ENCODE measurements at places on chromosomes 12 and 14.

- no peak for DNase-seq
Measured at GRCh38 chr14:30988509-30988908, 36.9 kb upstream of the AP4S1 start.

DNA sequence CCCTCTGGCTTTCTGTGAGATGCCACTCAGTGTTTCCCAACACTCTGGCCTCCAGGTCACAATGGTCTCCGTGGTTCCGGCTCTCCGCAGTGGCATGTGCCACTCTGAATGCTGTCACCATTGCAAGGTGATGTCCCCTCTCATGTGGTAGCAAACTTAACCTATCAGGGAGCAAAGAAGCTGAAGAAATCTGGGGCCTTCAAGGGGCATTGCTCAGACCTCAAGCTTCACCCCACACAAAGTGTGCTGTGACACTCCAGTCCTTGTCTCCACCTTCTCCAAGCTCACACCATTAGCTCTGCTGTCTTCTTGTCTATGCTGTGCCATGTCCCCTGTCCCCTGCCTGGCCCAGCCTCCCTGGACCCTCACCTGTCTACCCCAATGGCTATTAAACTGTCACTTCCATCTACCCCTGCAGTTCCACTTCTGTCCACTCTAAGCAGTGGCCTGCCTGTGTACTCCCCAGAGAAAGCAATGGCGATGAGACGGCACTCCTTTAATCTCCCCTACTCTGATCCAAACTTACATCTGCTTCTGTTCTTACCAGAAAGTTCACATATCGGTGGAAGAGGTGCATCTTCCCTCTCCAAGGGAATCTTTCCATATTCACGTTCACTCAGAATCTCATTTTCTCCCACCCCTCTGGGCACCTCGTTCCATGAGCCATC, 93.7 kb downstream of the DHRS2 start:
- DNase-seq, result no peak

GRCh38 chr12:2320841-2321240, 268.1 kb downstream of the CACNA1C start:
- no peak for DNase-seq

GRCh38 chr12:96493106-96493505, 3.7 kb downstream of the CFAP54 start:
- DNase-seq, result no peak

DNA sequence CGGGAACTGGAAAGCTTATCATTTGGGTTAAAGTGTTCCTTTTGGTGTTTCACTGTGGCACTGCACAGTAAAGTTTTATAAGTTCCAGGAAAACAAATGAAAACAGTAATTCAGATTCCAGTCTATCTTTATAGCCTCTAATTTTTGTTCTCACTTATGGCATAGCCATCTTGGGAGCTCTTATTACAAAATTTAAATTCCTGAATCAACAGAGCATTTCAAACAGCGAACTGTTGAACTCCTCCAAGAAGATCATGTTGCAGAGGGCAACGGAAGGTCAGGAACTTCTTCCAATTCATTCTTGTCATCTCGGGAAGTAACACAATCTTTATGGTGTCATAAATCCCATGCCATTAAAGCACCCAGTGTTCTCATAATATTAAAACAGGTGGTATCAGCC, 229.1 kb downstream of the KCNC2 start:
- no peak for DNase-seq

DNA sequence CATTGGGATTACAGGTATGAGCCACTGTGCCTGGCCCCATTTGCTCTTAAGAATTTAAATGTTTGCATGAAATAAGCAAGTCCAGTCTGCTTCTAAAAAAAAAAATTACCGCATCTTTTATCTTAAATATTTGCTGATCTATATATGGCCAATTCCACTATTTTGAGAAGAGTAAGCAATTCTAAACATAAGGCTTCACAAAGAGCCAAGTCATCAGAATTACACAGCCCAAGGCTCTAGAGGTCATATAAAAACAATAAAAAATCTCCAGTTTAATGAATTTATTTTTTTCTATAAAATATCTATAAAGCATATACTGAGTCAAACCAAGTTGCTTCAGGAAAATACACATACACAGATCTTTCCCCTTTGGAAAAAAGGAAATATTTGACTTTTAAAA, 79.0 kb upstream of the CPNE8 start:
- no peak for DNase-seq

GRCh38 chr14:54480830-54481562, 7.8 kb downstream of the GMFB start:
- no peak for DNase-seq

- no peak for DNase-seq
Measured at GRCh38 chr14:77741438-77741837, 19.5 kb downstream of the SNW1 start.

Measured in right cardiac atrium (tissue), 5 donors.